ENCODE measurements at places on chromosomes 7 and 10. TPM values are rescaled to one million over a fixed set of nuclear protein-coding genes. Genes with fewer than 3 reads are reported as not detected.

- H3K4me3 ChIP-seq: no peak overlapping the region
- H3K36me3 ChIP-seq: no peaks in the 10 kb centered on the region
- no peaks in the 10 kb centered on the region for H3K27me3 ChIP-seq
- no peaks in the 10 kb centered on the region for H3K4me1 ChIP-seq
- DNase-seq: no peak
Measured at GRCh38 chr7:124318721-124319450, 286.0 kb upstream of the TMEM229A start.

DNA sequence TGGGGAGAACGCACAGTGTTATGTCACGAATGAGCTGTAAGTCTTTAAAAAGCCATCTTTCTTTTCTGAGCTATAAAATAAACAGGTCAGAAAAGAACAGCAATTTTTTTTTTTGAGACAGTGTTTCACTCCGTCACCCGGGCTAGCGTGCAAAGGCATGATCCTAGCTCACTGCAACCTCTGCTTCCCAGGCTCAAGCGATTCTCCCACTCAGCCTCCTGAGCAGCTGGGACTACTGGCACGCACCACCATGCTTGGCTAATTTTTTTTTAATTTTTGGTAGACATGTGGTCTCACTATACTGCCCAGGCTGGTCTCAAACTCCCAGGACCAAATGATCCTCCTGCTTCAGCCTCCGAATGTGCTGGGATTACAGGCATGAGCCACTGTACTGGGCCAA is 58.6 kb downstream of the PPP1R3C start:
- no peak overlapping the region for H3K27ac ChIP-seq
- peaks cover 9% of the 10 kb centered on the region for H3K27me3 ChIP-seq
- no peaks in the 10 kb centered on the region for H3K4me1 ChIP-seq

The TNS3 gene
- total RNA-seq: 0.23 TPM

DNA sequence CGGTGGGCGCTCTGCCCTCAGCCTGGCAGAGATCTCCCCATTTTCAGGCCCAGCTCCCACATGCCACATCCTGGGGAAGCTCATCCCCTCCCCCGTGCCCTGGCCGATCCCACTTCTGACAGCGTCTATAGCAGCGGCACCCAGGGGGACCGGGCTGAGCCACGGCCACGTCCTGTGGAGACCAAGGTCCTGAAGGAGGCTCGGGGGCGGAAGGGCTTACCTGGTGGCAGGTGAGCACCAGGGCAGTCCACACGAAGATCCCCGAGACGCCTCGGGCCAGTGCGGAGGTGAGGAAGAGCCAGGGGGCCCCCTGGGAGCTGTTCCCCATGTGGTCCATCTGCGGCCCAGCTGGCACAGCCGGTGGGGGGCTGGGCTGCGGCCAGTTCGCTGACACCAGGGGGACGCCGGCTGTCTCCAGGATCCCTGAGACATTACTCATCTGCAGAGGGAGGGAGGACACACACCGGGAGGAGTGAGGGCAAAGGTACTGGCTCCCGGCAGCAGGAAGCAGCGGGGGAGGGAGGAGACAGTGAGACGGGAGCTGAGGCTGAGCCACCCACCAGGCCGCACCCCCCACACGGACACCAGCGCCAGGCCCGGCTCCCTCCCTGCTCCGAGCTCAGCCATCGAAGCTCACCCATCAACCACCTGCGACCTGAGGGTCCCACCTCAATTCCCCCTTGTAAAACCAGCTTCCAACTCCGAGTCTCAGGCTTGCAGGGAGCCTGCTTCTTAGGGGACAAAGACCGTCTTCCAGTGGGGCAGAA is 776 bp downstream of the TMEM184A start:
- no peaks in the 10 kb centered on the region for H3K27me3 ChIP-seq
- no peak for DNase-seq

The TEX36 gene
- not detected for total RNA-seq

Measured in activated CD8-positive, alpha-beta memory T cell treated with anti-CD3 and anti-CD28 coated beads, Interleukin-2, amount 10 ng/mL, durations not matched to agents 7 days and 5 days (primary cell).